Uterus (tissue), 4 donors: ENCODE measurements at places on chromosomes 11 and 22.

DNA sequence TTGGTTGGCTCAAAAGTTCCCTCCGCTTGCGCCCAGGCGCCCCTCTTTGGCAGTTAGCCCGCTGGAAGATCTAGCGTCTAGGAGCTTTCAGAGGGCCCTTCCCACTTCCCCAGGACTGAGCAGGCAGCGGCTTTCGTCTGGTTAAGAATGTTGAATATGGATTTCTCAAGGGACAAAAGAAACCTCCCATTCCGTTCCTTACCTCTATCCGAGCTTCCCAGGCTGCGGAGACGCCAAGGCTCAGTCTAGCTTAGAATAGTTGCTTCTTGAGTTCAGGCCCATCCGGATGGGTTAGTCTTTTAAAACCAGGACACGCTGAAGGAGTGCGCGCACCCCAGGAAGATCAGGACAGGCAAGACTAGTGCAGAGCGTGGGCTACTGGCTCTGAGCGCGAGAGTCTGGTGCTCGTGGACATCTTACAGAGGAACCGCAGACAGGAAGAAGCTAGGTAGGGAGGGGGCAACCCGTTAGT is 1.6 kb downstream of the NELL1 start:
- peaks cover 10% of the 10 kb centered on the region for H3K27me3 ChIP-seq
- H3K27ac ChIP-seq = no peak overlapping the region
- DNase-seq = no peak

DNA sequence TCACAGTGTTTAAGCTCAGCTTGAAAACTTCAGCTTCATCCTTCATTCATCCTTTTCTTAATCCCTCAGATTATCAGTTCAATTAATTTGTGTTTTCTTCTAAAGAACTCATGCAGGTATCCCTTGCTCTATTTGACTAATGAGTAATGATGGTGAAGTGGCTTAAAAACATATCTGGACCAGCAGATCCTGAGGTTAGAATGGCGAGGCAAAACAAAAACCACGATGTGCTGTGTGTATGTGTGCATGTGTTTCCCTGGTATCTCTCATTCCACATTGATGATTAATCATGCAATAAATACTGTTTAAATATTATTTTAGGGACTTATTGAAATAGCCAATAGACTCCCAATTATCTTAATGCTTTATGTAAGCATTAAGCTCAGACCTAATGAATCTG is 437.0 kb downstream of the DYNC2H1 start:
- H3K27me3 ChIP-seq = no peaks in the 10 kb centered on the region
- no peak overlapping the region for H3K27ac ChIP-seq
- H3K4me1 ChIP-seq = no peaks in the 10 kb centered on the region
- no peak overlapping the region for H3K4me3 ChIP-seq
- no peaks in the 10 kb centered on the region for H3K36me3 ChIP-seq
- no peak for DNase-seq

DNA sequence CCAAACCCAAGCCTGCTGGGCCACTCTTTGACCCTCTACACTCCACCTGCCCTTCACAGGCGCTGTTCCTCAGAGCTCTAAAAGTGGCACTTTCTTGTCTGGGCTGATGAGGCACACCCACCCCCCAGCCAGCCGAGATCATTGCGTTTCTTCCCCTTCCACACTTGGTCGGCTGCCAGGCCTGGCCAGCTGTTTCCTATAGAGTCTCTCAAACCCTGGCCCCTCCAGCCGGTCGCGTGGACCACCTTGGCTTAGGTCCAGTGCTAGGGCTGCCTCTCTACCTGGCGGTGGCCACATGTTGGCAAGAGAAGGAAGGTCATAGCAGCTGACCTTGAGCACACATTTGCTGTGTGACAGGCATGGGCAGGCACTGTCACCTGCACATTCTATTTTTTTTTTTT is 60.6 kb downstream of the PPP6R2 start:
- peak; percentile 28 for DNase-seq
- no peak overlapping the region for H3K27ac ChIP-seq
- no peaks in the 10 kb centered on the region for H3K36me3 ChIP-seq
- no peaks in the 10 kb centered on the region for H3K4me1 ChIP-seq

- peaks cover 4% of the 10 kb centered on the region for H3K27me3 ChIP-seq
- no peak for DNase-seq
- no peaks in the 10 kb centered on the region for H3K4me1 ChIP-seq
- no peaks in the 10 kb centered on the region for H3K36me3 ChIP-seq
- H3K4me3 ChIP-seq = peak within 1 kb of the TSS; percentile 52
- H3K27ac ChIP-seq = peak within 1 kb of the TSS; percentile 1
These were observed at the start of gene MGAT3 for GRCh38 chr22:39456522-39457197. Gene MGAT3, plus strand, starts transcription at chr22:39457012. Its CDS starts 30,336 bp downstream, at chr22:39487348.

DNA sequence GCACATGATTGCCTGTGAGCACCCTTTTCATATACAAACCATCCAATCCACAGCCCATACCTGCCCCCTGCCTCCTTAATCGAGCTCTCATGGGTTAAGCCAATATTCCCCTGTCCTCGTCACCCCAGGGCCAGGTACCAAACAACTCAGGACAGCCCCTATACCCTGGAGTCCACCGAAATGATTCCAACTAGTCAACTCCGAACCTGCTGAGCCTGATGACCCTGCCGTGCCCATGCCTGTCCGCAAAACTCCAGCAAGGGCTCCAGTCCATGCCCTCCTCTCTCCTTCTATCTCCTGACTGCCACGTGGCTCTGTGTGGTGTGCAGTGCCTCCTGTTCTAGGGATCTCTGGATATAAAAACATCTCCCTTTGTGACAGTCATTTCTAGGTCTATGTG is 35.5 kb upstream of the SYT13 start:
- DNase-seq = no peak
- no peak overlapping the region for H3K4me3 ChIP-seq
- no peaks in the 10 kb centered on the region for H3K27me3 ChIP-seq
- H3K4me1 ChIP-seq = no peaks in the 10 kb centered on the region
- no peak overlapping the region for H3K27ac ChIP-seq
- H3K36me3 ChIP-seq = no peaks in the 10 kb centered on the region

DNA sequence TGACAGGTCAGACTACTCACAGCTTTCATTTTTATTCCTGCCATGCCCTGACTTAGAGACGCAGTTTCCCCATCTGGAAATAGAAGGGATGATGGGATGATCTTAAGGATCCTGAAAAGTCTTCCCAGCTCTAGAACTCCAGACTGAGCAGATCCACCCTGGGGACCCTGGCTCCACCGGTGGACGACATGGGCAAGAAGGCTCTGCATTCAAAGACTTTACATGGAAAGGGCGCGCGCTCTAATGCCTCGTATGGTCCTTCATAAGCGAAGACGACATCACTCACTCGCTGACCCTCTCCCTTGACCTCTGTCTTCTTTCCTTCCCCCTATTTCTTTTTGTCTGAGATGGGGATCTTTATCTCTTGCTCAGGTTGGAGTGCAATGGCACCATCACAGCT is 24.4 kb upstream of the PHF21B start:
- H3K27ac ChIP-seq = no peak overlapping the region
- no peaks in the 10 kb centered on the region for H3K4me1 ChIP-seq
- H3K36me3 ChIP-seq = no peaks in the 10 kb centered on the region
- DNase-seq = no peak
- no peaks in the 10 kb centered on the region for H3K27me3 ChIP-seq

DNA sequence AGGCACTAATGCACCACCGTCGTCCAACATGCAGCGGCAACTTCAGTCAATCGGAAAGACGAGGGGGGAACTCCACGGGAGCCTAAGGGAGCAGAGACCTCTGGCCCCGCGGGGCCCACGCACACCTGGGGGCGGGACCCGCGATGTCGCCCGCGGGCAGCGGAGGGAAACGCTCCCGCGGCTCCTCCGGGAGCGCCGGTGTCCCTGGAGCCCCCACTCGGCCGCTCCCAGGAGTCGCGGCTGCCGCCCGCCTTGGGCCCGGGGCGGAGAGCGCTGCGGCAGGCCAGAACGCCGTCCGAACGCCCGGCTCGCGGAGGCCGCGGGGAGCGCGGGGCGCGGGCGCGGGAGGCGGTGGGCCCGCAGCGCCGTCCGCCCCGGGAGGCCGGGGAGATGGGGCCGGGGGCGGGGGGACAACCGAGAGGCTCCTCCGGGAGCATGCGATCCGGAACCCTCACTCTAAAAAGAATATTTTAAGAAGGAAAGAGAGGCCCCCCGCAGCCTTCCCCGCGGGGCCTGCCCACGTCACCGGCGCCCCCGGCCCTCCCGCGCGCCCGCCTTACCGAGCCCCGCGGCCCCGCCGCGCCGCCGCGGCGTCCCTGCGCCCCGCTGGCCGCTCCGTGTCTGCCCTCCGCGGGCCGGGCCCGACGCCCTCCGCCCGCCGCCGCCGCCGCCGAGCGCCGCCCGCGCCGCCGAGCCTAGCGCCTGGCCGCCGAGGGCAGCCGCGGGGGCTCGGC is 86.6 kb upstream of the ARHGAP32 start:
- peaks cover 12% of the 10 kb centered on the region for H3K4me1 ChIP-seq
- DNase-seq = no peak
- peak overlapping the region; percentile 74 for H3K4me3 ChIP-seq
- H3K27me3 ChIP-seq = no peaks in the 10 kb centered on the region
- no peaks in the 10 kb centered on the region for H3K36me3 ChIP-seq

DNA sequence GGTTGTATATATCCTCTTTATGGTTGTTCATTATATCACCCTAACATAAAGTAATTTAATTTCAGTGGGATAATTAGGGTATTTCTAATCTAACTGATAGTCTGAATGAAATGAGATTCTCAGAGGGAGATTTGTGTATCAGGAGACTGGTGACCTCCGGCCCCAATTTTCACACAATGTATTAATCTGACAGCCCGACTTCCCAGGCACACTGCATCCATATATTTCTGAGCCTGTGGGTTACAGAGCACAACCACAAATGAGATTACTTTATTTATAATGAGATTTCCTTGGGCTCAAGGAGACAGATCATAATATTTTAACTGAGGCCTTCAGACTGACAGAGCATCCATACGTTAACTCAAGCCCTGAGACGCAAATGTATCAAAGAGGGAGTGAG is 125.9 kb downstream of the RCN1 start:
- no peaks in the 10 kb centered on the region for H3K27me3 ChIP-seq
- H3K27ac ChIP-seq = no peak overlapping the region
- no peak overlapping the region for H3K4me3 ChIP-seq
- no peaks in the 10 kb centered on the region for H3K4me1 ChIP-seq

DNA sequence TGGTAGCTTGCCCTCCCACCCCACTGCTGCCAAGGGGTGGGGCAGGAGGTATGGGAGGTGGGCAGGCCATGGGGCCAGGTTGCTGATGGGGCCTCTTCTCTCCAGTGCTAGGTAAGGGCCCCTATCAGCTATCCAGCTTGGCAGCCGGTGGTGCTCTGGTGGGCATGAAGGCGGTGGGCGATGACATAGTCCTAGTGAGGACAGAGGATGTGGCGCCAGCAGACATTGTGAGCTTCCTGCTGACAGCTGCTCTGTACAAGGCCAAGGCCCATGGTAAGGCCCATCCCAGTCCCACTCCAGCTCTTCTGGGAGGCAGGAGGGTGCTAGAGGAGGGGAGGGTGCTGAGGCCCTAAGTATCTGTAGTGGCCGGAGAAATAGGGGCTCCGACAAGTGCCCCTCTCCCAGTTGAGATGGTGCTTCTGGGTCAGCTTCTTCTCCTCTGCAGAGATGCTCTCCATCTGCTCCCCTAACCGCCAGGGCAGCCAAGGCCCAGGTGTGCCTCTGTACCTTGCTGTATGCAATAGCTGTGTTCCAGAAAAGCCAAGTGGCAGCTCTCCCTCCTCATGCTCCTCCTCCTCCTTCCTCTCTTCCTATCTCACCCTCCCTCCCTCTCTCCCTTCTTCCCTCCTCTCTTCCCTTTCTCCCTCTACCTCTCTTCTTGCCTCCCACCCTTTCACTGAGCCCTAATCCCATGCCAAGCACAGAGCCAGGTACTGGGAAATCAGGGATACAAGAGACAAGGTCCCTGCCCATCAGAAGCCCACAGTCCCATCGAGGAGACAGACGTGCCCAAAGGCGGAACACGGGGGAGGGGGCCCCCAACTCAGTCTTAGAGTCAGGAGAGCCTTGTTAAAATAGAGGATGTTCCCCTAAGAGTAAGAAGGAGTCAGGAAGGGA is 55.3 kb downstream of the OTOG start:
- no peaks in the 10 kb centered on the region for H3K36me3 ChIP-seq
- H3K4me3 ChIP-seq = no peak overlapping the region
- no peak overlapping the region for H3K27ac ChIP-seq
- DNase-seq = no peak
- H3K27me3 ChIP-seq = no peaks in the 10 kb centered on the region

DNA sequence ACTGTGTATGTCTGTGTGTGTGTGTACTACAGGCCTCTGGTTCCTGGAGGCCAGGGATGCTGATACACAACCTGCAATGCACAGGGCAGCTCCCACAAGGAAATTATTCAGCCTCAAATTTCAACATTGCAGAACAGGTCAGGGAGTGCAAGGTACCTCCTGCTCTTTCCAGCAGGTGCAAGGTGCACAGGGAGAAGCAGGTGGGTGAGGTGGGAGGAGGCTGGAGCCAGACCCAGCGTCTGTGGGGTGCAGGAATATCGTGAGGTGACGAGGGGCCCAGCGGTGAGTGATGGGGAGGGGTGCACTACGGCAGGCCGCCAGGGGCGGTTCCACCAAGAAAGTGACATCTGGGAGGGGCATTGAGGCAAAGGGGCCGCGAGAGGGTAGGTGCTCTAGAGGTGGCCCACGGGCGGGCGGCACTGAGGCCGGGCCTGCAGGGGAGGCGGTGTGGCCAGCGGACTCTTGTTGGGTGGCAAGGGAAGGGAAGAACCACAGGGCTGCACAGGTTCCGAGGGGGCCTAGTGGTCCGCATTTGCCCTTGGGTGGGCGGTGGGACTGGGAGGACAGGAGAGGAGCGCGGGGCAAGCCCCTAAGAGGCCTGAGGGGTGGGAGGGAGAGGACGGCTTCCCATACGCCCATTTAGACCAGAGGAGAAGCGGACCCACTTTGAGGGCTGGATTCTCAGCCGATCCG is 21.6 kb downstream of the DGCR6L start:
- H3K27me3 ChIP-seq = no peaks in the 10 kb centered on the region
- no peaks in the 10 kb centered on the region for H3K36me3 ChIP-seq
- no peak overlapping the region for H3K4me3 ChIP-seq
- no peak for DNase-seq
- H3K4me1 ChIP-seq = peaks cover 9% of the 10 kb centered on the region
- no peak overlapping the region for H3K27ac ChIP-seq

GRCh38 chr22:35177811-35178210 is 79.5 kb upstream of the HMGXB4 start:
- no peaks in the 10 kb centered on the region for H3K27me3 ChIP-seq
- H3K4me3 ChIP-seq = no peak overlapping the region
- H3K27ac ChIP-seq = no peak overlapping the region
- H3K4me1 ChIP-seq = no peaks in the 10 kb centered on the region
- H3K36me3 ChIP-seq = no peaks in the 10 kb centered on the region

- no peak for DNase-seq
- H3K27me3 ChIP-seq = no peaks in the 10 kb centered on the region
- H3K4me1 ChIP-seq = peaks cover 8% of the 10 kb centered on the region
- no peaks in the 10 kb centered on the region for H3K36me3 ChIP-seq
These were observed 127.7 kb downstream of the OSBP2 start for GRCh38 chr22:30822216-30823014.

- no peak overlapping the region for H3K4me3 ChIP-seq
- no peaks in the 10 kb centered on the region for H3K36me3 ChIP-seq
- no peak for DNase-seq
- H3K27ac ChIP-seq = no peak overlapping the region
- no peaks in the 10 kb centered on the region for H3K4me1 ChIP-seq
- no peaks in the 10 kb centered on the region for H3K27me3 ChIP-seq
These were observed 66.2 kb downstream of the ALX4 start for GRCh38 chr11:44243595-44244343.

GRCh38 chr22:38657045-38657909 is 839 bp downstream of the CBY1 start:
- H3K27ac ChIP-seq = peak overlapping the region; percentile 93
- no peaks in the 10 kb centered on the region for H3K4me1 ChIP-seq
- H3K27me3 ChIP-seq = no peaks in the 10 kb centered on the region
- DNase-seq = no peak
- H3K36me3 ChIP-seq = no peaks in the 10 kb centered on the region
- peak overlapping the region; percentile 91 for H3K4me3 ChIP-seq
